DMS53 (cell line): ENCODE measurements at places on chromosomes 7 and 10.
A peak's percentile ranks its signal among the peaks of the same experiment; 100 is the strongest.

DNA sequence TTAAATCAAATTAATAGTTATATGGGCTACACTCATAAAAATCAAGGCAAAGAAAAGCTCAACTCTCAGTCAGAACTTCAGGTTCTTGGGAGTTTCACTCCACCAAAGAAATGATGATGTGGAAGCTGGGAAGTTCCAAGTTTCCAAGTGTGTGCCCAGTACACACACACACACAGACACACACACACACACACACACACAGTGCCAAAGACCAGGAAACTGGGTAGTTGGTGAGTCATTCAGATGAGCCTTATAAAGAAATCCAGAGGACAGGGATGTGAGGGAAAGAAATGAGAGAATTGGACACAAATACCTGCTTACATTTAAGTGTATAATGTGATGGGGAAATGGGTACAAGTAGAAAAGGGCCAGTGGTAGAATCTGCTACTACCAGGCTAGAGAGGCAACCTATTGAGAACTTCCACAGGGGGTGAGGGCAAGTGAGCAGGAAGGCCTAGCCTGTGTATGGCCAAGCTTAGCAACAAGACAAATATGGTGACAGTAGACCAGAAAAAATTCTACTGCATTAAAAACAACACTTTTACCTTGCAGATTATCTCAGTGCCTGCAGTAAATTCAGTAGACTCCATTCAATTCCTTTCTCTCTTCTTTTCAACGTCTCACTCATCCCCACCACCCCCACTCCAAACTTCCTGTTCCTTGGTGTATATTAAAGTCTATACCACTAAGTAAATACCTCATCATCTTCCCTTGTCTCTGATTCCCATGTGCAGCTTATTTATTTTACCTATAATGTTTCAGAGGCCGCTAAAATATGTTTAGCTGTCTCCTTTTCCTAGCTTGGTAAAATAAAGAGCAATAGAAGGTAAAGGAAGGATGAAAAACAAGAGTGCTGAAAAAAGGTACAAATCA is 95.0 kb downstream of the CABCOCO1 start:
- DNase-seq, result peak; percentile 84

- DNase-seq, result no peak
Measured at GRCh38 chr7:150938566-150938965, 39.6 kb downstream of the KCNH2 start.

- no peak for DNase-seq
Measured at GRCh38 chr7:135827391-135827790, 78.8 kb upstream of the FAM180A start.

GRCh38 chr7:20240080-20240926 is 23.1 kb upstream of the MACC1 start:
- DNase-seq, result no peak

GRCh38 chr10:89795840-89796239 is 94.5 kb downstream of the KIF20B start:
- DNase-seq, result no peak

DNA sequence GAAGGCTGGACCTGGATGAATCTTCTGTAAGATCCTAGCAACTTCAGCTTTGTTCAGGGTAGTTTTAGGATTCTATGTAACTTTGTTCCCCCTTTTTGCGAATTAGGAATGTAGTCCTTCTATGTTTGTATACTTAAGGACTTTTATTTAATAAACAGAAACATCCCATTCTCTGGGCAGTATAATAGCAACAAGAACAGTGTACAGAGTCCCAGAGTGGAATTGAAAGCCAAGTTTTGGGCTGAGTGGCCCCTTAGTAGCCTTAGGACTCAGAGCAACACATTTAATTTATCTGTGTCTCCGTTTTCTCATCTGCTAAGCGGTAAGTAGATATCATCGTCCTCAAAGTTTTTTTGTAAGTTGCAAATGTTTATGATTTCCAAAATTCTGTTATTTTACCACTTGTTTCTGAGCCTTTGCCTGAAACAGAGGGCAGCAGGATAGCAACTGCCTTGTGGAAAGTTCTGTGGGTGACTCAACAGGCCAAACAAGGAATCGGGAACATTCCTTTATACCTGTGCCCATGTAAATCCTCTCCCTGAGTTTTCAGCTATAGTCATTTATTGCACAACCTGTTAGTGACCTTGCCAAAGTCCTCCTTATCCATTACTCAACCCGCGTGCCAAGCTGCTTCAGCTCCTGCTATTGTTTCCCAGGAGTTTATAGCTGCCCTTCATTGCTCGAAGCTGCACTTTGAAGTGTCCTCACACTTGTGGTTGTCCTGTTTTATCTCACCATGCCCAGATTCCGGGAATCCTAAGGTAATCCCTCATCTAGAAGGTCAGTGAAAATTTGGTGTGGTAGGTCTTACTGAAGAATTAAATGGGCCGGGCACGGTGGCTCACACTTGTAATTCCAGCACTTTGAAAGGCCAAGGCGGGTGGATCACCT is 199.1 kb upstream of the AHR start:
- DNase-seq, result peak; percentile 50

DNA sequence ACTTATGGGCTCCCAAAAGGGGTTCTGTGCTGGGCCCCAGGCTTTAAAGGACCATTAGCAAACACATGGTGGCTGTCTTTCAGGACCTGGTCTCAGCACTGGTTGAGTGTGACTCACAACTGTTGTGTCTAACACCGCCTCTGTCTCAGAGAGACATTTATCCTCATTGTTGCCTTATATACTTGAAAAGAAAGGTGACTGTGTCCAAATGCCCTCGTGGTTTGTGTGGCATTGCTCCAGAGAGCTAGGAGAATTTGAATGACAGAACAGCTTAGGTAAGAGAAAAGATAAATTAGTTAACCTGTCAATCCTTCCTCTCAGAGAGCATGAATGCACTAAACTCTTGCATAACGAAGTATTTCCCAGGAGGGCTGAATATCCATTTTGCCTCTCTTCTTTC is 14.5 kb upstream of the FAM13C start:
- no peak for DNase-seq

DNA sequence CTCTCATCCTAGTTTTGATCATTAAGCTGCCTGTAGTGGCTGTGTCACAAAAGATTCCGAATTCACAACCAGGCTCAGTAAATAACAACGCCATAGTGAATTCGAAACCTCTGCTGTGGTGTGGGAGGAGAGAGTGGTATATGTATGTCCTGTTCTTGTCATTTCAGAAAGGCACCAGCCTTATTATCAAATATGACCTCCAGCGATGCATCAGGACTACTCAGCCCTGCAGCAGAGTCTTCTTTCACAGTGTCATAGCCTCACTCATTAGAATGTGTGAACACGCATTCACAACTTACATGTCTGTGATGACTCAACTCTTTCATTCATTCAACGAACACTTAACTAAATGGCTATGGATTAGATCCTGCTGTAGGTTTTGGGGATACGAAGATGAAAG is 15.3 kb downstream of the AOC1 start:
- DNase-seq, result no peak

- peak; percentile 21 for DNase-seq
Measured at GRCh38 chr10:107264742-107265141, 100.2 kb upstream of the SORCS1 start.

- no peak for DNase-seq
Measured at GRCh38 chr7:31099451-31100444, 47.6 kb downstream of the ADCYAP1R1 start.

- no peak for DNase-seq
Measured at GRCh38 chr10:48464871-48465736, 139.8 kb downstream of the ARHGAP22 start.

- no peak for DNase-seq
Measured at GRCh38 chr7:135704698-135705097, 23.3 kb downstream of the SLC13A4 start.

- peak; percentile 66 for DNase-seq
Measured at GRCh38 chr7:84188786-84189405, 5.7 kb downstream of the SEMA3A start.

DNA sequence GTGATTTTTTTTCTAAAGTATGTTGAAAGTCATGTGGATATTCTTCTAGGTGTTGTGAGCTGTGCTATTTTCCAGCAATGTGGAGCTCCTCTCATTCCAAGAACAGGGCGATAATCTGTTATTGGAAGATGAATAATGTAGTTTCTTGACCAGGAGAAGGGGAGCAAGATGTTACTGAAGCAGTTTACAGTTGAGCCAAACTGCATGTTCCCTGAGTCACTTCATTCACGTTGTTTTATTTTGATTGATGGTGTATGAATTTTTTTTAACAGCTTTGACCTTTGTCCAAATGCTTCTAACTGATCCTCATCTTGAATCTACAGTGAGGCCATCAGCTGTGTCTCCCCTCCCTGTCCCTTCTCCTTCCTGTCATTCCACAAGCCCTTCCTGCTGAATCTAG is 277.1 kb upstream of the KLF6 start:
- DNase-seq, result no peak

- DNase-seq, result no peak
Measured at GRCh38 chr7:106312099-106312871, 27.5 kb upstream of the NAMPT start.

- no peak for DNase-seq
Measured at GRCh38 chr10:103787331-103787730, 68.0 kb downstream of the SH3PXD2A start.

- DNase-seq, result peak; percentile 93
Measured at GRCh38 chr10:97810446-97810845, 38.6 kb upstream of the SFRP5 start.

GRCh38 chr7:132023466-132023865 is 467.0 kb upstream of the PODXL start:
- no peak for DNase-seq

DNA sequence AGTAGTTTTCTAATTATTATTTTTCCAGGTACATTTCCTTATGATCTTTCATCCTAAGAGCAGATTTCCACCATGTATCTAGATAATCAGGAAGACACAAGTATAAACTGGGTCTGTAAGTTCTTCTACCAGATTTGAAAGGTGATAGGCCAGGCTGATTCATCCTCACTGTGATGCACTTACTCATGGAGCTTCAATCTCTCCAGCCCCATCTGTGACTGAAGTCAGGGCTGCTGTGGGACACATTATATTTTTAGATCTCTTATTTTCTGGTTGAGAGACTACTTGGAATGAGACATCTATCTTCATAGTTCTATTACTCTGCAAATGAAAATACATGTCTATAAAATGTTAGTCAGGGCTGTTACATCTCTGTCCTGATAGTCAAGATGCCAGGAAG is 85.5 kb upstream of the SLC25A13 start:
- no peak for DNase-seq

GRCh38 chr10:44374155-44374554 is 10.7 kb downstream of the CXCL12 start:
- DNase-seq, result no peak

- DNase-seq, result no peak
Measured at GRCh38 chr7:123303926-123304325, 104.2 kb upstream of the SLC13A1 start.

- no peak for DNase-seq
Measured at GRCh38 chr7:158315881-158316280, 271.7 kb downstream of the PTPRN2 start.

GRCh38 chr10:3623746-3624145 is 161.3 kb downstream of the KLF6 start:
- no peak for DNase-seq

GRCh38 chr10:62244088-62244487 is 24.6 kb downstream of the RTKN2 start:
- no peak for DNase-seq

DNA sequence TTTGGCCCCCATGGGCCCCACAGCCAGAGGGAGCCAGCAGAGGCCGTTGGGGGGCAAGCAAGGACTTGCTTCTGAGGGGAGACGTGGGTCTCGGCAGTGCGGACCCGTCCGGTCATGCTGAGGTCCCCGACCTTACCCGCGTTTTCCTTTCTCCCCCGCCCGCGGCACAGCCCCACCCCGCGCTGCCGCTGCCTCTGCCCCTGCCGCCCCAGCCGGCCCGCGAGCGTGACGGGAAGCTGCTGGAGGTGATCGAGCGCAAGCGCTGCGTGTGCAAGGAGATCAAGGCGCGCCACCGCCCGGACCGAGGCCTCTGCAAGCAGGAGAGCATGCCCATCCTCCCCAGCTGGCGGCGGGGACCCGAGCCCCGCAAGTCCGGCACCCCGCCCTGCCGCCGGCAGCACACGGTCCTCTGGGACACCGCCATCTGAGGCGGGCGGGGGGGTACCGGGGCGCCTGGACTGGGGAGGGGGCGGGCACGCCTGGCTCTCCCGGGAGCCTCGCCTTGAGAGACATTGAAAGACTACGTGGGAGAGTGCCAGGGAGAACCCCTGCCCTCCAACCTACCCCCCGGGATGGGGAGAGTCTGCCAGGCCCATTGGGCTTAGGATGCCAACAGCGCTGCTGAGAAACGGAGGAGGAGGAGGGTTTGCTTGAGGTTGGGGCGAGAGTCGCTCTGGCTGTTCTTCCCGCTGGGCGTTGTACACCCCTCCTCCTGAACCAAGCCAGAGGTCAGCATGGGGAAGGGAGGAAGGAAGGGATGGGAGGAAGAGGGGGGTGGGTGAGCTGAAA is 9.9 kb downstream of the NYAP1 start:
- peak; percentile 86 for DNase-seq

DNA sequence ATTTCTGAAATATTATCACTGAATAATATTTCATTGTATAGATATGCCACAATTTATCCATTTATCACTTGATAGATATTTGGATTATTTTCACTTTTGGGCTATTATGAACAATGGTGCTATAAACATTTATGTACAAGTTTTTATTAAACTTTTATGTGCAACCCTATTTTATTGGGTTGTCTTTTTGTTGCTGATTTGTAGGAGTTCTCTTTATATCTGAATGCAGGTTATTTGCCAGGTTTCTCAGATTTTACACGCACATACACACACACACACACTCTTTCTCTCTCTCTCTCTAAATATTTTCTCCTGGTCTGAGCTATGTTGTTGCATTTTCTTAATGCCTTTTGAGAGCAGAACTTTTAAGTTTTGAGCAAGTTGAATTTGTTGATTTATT is 36.2 kb downstream of the ADK start:
- DNase-seq, result no peak

DNA sequence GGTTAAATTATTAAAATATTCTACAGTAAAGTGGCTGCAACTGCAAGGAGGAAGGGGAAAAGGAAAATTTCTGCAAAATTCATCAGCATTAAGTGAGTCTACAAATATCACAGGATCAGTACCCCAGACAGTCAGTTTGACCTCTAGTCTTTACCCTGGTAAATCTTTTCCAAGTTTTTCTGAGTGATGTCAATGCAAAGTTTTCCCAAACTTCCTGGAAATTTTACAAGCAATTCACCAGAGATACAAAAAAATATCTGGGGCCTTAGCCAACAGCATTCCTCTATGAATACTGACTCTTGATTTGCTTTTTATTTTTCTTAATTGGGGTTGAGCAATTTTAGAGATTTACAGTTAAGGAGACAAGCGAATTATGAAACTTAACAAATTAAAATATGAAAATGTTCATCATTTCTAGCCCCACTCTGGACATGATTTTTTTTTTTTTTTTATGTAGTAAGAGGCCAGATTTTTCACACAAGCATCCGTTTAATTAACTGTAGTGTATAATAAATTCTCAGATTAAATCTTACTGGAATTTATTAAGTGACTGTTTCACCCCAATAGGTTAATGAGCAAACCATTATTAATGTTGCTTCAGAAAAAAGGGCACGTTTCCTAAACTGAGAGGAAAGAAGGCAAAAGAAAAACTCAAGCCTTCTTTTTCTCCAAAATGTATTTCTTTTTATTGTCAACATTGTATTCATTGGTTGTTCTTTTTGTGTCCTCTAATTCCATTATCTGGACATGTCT is 539.5 kb upstream of the FZD8 start:
- DNase-seq, result no peak

GRCh38 chr10:79185796-79186374 is 117.1 kb downstream of the ZMIZ1 start:
- DNase-seq, result no peak

- no peak for DNase-seq
Measured at GRCh38 chr7:150451097-150451793, 815 bp downstream of the GIMAP8 start.
